ENCODE measurements at places on chromosomes 7 and 10.

- peak; percentile 9 for DNase-seq
These were observed 31.8 kb upstream of the GPAM start for GRCh38 chr10:112215342-112215774.

GRCh38 chr7:118836933-118837332 lies 612.4 kb downstream of the ANKRD7 start:
- DNase-seq, result no peak

DNA sequence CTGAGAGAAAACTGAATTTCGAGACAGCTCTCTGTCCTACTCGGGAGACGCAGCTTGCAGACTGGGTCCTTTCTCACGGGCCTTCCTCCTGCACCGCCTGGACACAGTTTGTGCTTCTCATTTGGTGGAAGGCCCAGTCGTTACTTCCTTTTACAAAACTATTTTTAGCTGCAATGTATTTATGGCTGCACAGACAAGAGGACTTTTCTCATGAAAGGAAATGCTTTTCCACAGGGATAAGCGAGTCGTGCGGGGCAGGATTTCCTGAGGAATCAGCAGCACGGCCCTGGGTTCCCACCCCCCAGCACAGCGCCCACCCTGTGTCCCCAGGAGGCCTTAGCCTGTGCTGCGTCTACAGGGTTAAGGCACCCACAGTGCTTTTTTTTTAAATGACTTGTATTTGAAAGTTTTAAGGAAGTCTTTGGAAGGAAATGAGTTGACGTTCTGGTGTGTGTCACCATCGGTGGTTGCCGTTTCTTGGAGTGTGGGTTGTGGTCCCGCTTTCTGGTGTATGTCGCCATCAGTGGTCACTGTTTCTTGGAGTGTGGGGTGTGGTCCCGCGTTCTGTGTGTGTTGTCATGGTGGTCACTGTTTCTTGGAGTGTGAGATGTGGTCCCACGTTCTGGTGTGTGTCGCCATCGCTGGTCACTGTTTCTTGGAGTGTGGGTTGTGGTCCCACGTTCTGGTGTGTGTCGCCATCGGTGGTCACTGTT lies 50.9 kb downstream of the INPP5A start:
- no peak for DNase-seq

- peak; percentile 38 for DNase-seq
These were observed 919 bp downstream of the MAFK start for GRCh38 chr7:1531263-1531978.

GRCh38 chr7:57348646-57349269 lies 101.2 kb upstream of the ZNF716 start:
- DNase-seq, result no peak

DNA sequence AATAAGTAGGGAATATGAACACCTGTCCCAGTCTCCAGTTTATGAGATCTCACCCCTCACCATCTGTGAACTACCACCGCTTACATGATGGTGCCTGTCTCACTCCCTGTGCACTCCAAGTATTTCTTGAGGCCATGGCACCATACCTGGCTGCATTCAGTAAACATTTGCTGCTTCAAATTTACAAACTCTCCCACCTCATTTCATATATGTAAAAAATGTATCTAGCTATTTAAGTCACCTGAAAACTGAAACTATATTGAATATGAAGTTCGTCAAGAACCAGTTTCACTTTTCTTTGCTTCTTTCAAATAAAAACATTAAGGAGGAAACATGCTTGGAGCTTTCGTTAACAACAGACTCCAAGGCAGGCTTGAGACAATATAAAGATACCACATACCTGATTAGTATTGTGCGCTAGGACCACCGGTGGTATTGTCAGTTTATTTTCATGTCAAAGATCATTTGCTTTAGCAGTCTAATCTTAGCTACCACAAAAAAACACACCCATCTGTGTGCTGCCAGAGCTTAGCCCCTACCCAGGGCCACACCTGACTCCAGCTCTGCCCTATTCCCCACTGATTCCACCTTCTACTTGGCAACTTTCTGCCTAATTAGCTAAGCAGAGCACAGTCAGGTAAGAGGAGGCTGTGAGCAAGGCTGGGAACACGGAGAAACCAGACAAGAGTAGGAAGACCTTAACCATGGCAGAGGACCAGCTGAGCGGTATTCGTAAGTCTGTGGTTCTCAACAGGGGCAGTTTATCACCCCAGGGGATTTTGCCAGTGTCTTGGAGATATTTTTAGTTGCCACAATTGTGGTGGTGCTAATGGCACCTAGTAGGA lies 92.0 kb downstream of the ZFAND4 start:
- peak; percentile 78 for DNase-seq

All from erythroblast (primary cell).